ENCODE measurements at places on chromosomes 16 and 17.

DNA sequence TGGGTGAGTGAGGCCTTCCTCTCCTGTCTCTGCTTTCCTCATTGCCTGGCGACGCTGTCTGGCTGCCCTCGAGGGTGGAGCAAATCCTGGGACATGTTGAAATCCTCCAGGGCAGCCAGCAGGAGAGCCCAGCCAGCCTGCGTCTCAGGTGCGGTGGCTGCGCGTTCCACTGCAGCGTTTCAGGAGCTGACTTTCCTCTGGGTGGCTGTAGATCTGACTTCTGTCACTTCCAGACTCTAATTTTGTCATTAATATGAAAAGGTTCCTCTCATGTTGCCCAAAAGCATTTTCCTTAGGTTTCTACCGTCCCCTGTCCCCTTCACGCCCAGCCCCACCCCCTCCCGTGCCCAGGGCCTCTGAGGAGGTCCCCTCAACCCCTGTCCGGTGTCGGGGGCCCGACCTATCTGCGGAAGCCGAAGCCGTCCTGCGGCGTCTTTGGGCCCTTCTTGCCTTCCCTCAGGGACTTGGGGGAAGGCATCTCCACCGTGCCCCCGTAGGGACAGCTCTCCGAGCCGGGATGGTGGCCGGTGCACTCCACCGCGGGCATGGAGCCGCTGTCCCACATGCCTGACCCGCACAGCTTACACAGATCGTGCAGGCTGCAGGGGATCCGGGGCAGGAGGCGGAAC, 95.1 kb downstream of the TBC1D16 start:
- no peak for DNase-seq
- H3K4me1 ChIP-seq = peaks cover 3% of the 10 kb centered on the region
- H3K36me3 ChIP-seq = peaks cover 20% of the 10 kb centered on the region
- no peak overlapping the region for H3K27ac ChIP-seq
- peaks cover 18% of the 10 kb centered on the region for H3K27me3 ChIP-seq

DNA sequence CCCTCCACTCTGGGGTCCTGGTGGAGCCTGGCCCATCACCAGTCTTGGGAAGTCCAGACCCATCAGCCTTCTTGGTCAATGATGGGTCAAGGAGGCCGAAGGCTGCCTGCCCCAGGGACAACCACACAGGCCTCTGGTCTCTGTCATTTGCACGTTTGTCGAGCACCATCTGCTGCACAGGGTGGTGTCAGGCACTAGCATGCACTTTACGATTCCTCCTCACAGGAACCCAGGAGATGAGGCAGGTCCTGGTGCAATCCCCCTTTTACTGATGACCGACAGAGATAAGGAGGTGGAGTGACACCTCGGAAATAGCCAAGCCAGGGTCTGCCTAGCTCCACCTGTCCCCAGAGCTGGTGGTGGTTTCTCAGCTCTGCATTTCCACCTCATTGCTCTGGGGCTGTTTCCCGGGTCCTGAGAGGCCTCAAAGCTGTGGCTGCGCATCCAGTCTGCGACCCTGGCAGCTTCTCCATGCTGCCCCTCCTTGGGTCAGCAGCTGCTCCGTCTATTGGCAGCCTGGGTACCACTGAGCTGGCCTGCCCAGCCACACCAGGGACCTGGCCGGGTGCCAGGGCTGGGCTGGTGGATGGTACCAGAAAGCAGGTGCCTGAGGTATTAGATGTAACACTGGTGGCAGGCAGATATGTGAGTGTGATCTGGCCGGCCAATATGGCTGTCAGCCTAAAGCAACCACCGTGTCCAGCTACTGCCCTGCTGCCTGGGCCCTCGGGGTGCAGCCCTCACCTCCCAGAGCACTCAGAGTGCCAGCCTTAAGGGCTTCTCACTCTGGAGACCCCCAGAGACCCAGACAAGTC, 10.0 kb downstream of the MMP15 start:
- peaks cover 9% of the 10 kb centered on the region for H3K27me3 ChIP-seq
- H3K4me1 ChIP-seq = peaks cover 14% of the 10 kb centered on the region
- H3K36me3 ChIP-seq = peaks cover 31% of the 10 kb centered on the region
- H3K4me3 ChIP-seq = no peak overlapping the region

DNA sequence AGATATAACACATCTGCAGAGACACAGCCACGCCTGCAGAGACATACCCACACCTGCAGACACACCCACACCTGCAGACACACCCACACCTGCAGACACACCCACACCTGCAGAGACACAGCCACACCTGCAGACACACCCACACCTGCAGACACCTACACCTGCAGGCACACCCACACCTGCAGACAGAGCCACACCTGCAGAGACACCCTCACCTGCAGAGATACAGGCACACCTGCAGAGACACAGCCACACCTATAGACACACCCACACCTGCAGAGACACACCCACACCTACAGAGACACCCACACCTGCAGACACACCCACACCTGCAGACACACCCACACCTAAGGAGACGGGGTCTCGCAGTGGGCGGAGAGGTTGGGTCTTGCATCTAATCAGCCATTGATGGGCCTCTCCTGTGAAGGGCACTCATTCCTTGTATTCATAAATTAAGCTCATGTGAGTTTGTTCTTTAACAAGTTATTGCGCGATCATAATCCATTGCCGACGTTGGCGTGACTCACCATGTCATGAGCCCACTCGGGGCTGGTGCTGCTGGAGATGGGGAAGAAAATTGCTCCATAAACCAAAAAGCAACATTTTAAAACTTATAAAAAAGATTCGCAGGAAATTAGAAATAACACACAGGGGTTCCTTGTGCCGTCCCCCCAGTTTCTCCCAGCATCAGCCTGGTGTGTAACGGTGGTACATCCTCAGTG, 28.9 kb upstream of the CDH15 start:
- H3K4me3 ChIP-seq = no peak overlapping the region
- peaks cover 12% of the 10 kb centered on the region for H3K36me3 ChIP-seq
- DNase-seq = no peak
- peaks cover 8% of the 10 kb centered on the region for H3K27me3 ChIP-seq

DNA sequence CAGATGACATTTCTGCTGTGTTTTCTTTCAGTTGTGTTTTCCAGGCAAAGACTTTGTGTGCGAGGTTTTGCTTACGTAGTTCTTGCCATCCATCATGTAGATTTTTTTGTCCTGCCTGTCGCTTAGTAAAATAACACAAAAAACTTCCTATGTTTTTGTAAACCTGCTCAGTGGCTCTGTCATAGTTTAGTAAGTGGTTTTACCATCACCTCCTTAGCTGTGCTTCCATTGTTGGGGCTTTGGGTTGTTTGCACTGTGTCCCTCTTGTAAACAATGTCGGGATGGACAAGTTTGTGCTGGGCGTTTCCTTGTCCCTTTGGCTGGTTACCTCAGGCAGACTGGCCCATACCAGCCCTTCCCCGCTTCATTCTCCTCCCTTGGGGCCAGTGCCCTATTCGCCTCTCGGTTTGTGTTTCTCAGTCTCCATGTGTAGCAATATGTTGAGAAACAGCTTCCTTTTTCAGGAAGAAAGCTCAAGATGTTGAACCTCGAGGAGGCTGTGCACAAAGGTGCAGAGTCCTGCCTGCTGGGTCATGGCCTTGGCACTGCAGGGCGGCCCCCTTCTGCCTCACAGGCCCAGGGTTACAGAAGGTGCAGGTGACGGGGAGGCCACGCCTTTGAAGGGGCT, 74.6 kb downstream of the KSR1 start:
- H3K27me3 ChIP-seq = peaks cover 1% of the 10 kb centered on the region
- H3K4me3 ChIP-seq = no peak overlapping the region
- H3K36me3 ChIP-seq = peaks cover 3% of the 10 kb centered on the region
- H3K4me1 ChIP-seq = peaks cover 28% of the 10 kb centered on the region
- no peak for DNase-seq

All from endothelial cell (in vitro differentiated cells).